NCI-H460 (cell line): ENCODE measurements at places on chromosomes 11 and 22. TPM values are rescaled to one million over a fixed set of nuclear protein-coding genes. Genes with fewer than 3 reads are reported as not detected.
A peak's percentile ranks its signal among the peaks of the same experiment; 100 is the strongest.

DGAT2 gene
- 1.9 and 3.9 TPM in 2 replicates for total RNA-seq

- no peak for DNase-seq
These were observed 139.0 kb downstream of the UVRAG start for GRCh38 chr11:75954039-75954438.

SIRT3 gene
- 9.8 and 11.0 TPM in 2 replicates for total RNA-seq

DNA sequence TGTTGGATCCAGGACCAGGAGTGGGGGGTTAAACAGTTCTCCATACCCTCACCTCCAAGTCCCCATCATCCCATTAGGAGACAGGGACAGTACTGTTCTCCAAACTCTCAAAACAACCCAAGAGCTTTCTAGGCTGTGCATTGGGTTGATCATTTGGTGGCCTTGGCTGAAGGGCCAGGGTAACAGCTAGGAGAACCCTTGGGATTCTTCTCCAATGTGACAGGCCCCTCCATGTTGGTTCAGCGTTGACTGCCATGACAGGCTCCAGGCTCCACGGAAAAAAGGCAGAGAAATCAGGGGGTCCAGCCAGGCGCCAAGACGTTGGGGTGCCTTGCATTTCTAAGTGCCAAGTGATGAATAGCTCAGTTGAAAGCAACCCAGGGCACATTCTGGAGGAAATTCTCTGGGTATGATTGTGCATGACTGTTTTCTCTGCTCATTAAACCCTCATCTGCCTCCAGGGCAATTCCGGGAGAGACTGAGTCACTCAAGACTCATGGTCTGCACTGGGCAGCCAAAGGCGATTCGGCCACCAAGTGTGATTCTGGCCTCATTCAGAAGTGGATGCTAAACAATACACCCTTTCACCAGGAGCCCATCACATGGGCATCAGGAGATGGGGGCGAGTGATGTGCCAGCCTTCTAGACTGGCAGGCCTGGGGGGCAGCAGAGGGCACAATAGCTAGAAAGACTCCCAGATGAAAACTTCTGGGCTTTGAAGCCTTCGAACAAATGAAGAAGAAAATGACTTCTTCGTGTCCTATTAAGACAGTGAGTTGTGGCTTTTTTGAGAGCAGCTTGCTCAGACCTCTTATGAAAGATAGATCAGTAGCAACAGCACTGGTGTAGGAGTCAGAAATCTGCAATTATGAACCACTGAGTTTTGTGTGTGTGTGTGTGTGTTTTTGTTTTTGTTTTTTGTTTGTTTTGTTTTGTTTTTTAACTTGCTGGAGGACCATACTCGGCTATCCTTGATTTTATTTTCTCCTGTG, 27.7 kb downstream of the CD44 start:
- DNase-seq = peak; percentile 70

ANGPTL5 gene
- total RNA-seq = not detected in 2 replicates

DNA sequence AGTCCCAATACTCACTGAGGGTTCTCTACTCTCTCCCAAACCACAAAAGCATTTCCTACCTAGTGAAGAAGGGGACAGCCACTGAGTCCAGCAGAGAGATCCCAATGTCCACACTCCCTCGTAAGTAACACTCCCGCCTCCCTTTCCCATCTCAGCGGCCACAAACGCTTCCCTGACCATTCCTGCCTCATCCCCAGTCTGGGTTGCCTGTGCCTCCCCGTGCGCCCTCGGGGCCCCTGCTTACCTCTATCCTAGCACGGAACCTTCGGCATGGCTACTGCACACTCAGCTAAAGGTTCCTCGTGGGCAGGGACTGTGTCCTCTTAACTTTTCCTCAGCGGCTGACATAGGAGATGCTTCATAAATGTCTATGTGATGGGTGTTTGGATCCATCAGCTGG, 1.5 kb downstream of the UPK2 start:
- DNase-seq = no peak
